ENCODE measurements at places on chromosomes 2 and 18.

DNA sequence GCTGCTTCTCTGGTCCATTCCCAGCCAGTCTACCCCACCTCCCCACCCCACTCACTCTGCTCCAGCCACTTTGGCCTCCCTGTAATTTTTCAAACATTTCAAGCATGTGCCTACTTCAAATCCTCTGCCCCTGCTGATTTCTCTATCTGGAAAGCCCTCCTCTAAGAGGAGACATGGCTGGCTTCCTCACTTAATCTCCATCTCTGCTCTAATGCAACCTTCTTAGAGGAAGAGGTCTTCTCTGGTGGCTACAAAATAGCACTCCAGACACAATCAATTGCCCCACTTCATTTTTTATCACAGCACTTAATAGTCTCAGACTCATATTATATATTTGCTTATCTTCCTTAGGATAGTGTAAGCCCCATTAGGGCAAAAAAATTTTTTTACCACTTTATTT lies 161.1 kb upstream of the SLC39A10 start:
- DNase-seq, result no peak

DNA sequence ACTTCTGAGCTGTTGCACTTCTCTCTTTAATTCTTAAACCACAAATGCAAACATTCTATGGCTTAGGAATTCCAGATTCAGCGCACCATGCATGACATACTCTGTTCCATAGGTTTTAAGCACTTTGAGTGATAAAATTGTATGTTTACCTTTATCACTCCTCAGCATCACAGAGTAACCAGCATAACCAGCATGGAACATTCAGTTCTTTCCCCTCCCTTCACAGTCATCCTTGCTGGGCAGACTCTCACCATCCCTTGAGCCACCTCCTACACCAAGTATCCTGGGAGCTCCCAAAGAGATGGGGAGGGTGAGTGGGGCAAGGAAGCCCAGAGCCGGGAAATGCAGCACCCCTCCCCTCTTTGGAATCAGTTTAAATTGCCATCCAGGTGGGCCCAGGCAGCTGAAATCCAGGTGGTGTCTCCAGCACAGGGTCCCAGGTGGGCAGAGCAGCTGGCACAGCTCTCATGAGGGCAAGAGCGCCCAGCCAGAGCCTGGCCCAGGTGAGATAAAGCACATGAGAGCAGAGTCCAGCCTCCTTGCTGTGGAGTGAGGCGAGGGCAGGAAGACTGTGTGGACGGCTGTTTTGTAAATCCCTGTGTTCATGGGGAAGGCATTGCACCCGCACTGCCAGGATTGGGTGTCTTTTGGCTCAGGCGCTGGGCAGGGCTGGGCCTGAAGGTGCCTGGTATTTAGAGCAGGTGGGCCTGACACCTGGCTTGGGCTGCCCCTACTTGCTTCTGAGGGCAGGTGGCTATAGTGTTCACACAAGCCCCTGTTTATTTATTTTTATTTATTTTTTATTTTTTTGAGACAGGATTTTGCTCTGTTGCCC lies 36.8 kb downstream of the LAMA3 start:
- no peak for DNase-seq

DNA sequence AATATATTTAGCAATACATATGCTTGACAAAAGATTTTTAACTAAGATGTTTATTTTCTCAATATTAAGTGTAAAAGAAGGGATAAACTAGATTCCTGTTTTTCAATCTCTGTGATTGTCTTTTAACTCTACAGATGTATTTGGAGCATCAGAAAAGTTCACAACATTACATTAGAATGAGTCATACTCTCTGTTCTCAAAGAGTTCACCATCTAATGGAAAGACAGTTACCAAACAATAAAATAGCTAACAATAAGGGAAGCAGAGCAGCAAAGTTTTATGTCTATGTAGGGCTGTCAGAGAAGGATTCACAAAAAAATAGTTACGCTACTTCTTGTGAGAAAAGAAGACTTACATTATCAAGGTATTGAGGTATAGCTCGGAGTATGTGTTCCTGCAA lies 109.2 kb upstream of the MAP2 start:
- no peak for DNase-seq

DNA sequence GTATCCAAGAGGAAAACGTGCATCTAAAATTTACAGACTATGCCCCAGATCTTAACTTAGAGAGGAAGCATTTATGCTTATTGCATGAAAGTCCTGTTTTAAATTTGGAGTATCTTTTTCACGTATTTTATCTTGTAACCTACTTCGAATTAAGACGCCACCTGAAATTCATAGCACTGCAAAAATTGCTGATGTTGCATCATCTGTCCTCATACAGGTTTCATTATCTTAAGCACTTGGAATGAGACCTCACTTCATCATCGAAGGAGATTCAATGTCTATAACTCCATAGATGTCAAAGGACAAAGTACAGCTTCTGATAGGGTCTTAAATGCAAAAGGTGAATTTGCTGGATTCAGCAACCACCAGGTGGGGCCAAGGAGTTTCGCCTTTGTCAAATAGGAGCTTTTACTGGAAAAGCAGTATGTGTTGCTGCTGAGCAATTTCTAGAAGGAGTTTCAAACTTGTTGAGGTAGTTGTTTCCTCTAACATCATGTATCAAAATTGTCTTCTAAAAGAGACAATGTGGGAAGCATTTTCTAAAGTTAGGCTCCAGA lies 106.4 kb upstream of the CCDC85A start:
- no peak for DNase-seq

- DNase-seq, result no peak
Observed at GRCh38 chr2:183718246-183718645, 594.0 kb downstream of the NUP35 start.

DNA sequence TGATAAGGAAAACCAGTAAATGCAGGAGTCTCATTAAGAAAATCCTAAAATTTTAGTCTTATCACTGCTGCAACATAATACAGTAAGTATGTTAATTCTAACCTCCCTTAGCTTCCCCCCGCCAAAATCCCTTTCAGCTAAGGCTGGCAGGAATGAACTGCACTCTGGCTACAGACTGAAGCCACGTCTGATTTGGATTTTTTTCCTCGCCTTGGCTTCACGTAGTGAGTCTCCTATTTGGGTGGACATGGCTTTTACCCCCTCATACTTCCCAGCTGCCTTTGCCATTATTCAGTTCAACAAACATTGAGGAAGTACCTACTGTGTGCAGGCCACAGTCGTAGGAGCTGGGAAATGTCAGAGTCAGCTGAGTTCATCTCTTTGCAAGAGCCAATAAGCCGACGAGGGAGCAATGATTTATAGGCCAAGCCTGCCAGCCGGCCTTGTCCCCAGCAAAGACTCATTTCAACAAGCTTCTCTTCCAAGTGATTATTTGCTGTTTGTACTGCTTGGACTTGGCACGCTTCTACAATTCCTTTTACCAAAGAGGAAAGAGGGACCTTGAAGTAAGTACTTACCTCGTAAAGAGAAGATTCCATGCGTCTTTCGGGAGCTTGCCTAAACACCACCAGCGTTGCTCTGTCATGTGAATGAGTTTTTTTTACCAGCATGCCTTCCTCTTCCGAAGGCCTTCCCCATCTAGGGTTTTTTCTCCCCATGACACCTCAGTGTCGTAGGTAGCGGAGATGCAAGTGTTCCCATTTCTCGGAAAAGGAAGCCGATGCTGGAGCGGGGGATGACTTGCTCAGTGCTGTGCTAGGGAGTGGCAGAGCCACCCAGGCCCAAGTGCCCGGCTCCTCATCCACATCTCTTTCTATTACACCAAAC lies 138.6 kb downstream of the KLHL29 start:
- DNase-seq, result no peak

GRCh38 chr2:167844714-167845530 lies 402.5 kb downstream of the STK39 start:
- no peak for DNase-seq

DNA sequence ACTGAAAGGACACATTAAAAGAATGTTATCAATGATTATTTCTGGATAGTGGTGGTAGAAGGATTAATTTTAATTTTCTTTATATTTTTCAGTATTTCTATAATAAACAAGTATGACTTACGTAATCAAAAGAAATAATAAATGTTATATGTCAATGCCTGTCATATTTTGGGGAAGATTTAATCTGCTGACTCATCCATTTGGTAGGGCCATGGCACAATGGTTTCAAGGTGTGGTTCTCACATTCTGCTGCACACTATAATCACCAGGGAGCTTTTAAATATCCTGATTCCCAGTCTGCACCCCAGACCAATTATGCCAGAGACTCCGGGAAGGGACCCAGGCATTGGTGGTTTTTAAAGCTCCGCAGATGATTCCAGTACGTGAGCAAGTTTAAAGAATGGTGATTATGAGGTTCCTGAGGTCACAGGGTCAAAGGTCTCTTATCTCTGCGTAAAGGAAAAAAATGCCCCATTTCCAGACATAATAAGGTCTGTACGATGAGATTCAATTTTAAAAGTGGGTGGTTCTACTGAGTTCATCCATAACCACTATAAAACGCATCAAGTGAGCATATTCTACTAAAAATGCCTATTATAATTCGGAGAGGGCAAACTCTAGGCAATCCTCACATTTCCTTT lies 27.2 kb downstream of the WIPF1 start:
- DNase-seq, result no peak

- no peak for DNase-seq
Observed at GRCh38 chr2:106892048-106892447, 6.1 kb upstream of the ST6GAL2 start.

- DNase-seq, result no peak
Observed at GRCh38 chr2:187435756-187436155, 12.3 kb downstream of the CALCRL start.

DNA sequence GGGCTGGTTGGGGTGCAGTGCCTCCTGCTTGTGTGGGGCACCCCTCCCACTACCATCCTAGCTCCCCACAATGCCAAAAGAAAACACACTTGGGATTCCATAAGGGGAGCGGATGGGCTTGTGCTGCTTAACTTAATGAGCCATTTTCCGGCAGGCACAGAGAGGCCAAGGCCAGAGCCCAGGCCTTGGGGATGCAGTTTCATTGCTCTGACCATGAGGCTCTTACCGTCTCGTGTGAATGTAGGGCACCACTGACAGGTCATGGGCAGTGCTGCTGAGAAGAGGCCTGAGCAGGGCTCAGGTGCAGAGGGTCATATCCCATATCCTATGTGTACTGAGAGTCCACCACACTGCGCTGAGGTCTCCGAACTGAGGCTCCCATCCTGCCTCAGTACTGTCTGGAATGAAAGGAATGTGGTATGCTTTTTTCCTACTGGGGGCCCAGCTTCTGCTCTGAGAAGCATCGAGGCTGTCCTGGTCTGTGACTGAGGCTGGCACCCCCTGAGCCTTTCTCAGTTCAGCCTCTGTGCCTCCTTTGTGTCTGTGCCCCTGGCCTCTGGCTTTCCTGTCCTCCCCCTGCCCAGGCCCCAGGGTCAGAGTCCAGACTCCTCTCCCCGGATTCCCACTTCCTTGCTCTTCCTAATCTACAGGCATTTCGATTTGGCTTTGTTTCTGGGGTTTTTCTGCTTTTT lies 45.2 kb upstream of the MAPRE3 start:
- DNase-seq, result no peak

- DNase-seq, result no peak
Observed at GRCh38 chr2:118852605-118853128, 5.2 kb upstream of the EN1 start.

DNA sequence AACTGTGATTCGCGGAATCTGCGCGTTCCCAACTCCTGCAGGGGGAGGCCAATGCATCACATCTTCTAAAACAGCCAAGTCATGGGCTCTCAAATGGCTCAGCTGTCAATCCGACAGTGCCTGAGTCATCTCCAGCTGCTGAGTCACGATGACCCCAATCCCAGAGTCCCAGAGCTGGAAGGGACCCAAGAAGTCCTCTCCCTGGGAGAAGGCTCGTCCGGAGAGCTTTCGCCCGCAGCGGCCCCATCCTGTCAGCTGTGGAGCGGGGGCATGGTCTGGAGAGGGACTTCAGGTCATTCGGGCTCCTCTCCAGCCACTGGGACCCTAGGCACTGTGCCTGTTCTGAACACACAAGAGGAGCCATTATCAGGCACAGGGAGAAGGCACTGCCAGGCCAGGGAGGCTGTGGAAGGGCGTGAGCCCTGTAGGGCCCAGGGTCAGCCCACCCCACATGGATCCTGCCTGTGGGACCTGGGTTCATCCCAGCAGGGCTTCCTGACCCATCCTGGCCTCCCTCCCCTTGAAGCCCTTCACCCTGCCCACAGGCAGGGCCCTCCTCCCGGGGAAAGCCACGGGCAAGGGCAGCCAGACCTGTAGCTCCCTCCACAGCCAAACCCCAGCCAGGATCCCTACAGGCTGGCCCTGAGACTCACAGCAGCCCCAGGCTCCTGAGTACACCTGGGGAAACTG lies 47.6 kb upstream of the GPC1 start:
- DNase-seq, result no peak

DNA sequence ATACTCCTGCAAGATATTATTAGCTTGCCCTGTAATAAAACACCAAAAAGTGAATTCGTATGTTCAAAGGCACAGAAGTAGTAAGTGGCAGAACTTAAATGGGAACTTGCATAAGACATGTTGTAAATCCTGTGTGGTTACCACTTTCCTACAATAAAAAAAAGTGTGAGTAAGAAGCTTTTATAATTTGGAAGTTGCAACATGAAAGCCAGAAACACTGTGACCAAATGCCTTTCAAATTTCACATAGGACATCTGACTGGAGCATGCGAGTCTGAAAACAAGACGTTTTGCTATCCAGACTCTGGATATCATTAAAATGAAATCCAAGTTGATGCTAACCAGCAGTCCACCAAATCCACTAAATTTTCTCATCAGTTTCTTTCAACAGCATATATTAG lies 886.2 kb upstream of the NRXN1 start:
- DNase-seq, result no peak

DNA sequence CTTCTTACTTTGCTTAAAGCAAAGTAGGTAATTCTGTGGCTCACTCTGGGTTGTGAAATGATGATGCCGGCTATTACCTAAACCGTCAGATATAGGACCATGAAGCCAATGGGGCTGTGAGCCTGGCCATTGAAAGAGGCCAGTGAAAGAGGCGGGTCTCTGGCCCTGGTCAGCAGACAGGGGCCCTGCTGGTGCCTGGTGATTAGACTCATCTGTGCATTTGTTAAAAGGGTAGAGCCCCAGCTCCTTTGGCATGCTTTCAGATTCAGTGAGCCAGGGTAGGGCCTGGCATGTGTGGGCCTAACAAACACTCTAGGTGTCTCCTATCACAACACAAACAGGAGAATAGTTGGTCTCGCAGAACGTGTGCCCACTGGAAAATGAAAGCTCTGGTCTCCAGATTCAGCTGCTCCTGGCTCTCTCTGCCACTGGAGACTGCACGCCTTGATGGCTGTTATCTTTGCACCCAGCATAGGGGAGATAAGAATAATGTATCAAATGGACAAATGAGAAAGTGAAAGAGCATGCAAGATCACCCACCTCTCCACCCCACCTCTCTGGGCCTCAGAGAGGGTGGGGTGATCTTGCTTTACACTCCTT lies 6.9 kb downstream of the LRRC30 start:
- no peak for DNase-seq

GRCh38 chr18:35076135-35076924 lies 35.1 kb downstream of the MAPRE2 start:
- no peak for DNase-seq

DNA sequence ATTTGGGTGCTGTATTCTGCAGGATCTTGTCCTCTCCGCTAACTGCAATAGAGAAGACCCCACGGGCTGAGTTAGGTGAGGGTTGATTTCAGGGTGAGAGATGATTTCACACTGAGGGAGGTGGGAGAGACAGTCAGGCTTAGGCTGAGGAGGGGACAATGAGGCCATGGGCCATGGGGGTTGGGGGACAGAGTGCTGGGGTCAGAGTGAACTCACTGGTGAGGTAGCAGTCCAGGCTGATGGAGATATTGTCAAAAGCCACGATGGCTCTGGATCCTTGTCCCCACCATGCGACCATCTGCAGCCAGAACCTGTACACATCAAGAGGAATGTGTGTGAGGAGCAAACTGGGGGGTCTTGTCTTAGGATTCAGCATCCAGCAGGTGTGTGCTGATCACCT lies 160.0 kb downstream of the CLIP4 start:
- DNase-seq, result no peak
